NCI-H2081 (cell line): ENCODE measurements at places on chromosomes 5 and 9.

- DNase-seq: no peak
Measured at GRCh38 chr5:5383461-5383860, 39.0 kb upstream of the ICE1 start.

DNA sequence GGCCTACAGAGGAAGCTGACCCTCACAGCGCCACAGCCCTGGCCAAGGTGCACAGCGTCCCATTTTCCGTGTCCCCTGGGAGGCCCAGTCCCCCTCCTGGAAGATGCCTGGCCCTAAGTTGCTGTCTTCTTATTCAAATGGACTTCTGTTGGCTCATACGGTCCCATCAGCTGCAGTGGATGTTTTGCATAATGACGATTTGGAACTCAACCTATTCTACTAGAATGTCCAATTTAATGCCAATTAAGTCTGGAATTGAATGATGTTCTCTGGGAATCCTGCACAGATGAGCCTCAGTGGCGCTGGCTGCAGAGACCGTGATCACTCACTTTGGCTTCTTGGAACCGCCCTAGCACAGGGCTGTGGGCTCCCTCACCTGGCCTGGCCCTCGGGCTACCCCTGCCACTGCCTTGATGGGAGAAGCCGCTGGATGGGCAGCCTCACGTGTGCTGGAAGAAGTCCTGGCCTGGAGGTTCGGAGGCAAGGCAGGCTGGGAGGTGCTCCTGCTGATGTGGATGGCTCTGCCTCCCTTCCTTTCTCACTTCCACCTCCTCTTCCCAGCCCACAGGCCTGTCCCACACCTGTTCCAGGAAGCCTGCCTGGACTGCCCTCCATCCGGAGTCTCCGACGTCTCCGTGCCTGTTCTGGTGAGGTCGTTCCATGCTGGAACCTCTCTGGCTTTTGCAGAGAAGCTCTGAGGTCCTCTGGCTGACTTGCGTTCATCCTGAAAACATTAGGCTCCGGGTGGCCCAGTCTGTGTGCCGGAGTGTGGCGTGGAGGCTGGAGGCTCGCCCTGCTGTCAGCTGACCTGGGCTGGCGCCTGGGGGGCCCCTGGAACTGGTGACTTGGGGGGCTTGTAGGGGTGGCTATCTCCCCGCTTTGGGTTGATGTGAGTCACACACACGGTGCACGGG is 147.1 kb downstream of the RXRA start:
- no peak for DNase-seq

- DNase-seq: no peak
Measured at GRCh38 chr9:113720495-113720894, 155.6 kb upstream of the ZNF618 start.

GRCh38 chr9:14365670-14366069 is 51.7 kb upstream of the NFIB start:
- no peak for DNase-seq

DNA sequence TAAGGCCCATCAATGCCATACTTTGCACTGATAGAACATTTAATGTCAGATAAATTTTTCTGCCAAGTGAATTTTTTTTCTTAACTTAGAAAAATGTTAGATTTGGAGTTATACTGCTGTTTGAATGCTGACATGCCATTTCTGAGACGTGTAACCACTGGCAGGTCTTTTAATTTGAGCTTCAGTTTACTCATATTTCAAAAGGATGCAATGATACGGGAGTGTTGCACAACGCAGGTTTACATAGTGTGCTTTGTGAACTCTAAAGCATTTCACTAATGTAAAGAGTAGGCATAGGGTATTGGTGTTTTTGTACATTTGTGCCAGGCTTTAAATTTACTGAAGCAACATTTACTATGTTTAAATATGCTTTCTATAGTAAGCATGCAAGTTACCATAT is 4.2 kb downstream of the ZBTB43 start:
- DNase-seq: no peak

- no peak for DNase-seq
Measured at GRCh38 chr9:76571288-76571687, 112.3 kb downstream of the GCNT1 start.

DNA sequence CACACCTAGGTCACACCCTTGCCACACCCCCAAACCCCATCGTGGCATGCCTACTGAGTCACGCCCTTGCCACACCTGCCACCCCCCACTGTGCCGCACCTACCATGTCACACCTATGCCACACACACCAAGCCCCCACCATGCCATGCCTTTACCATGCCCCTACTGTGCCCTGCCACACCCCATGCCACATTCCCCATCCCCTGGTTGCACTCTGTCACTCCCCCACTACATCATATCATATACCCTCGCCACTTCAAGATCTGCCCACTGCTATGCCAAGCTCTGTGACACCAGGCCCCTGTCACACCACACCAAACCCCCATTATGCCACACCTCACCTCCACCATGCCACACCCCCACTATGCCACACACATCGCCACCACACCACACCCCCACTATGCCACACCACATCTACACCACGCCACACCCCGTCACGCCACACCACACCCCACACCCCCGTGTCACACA is 101.2 kb downstream of the OLFM1 start:
- DNase-seq: no peak
